DMS53 (cell line): ENCODE measurements at places on chromosomes 3 and 15.

DNA sequence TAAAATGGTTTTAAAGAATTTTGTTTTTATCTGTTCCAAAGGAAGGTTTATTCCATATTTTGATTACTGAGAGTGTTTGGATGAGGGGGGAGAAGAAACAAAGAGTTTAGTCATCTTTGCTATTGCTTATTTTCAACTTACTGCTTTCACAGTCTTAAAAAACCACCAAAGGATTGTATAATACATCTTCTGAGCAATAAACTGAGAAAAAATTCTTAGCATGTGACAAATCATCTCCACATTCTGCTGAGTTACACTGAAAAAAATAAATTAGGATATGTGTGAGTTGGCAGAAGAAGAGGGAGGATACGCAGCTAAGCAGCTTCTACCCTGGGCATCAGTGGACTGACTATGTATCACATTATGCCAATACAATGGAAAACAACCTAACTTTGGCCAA is 23.2 kb upstream of the ACTC1 start:
- no peak for DNase-seq

GRCh38 chr3:148646126-148646665 is 51.5 kb upstream of the AGTR1 start:
- no peak for DNase-seq

DNA sequence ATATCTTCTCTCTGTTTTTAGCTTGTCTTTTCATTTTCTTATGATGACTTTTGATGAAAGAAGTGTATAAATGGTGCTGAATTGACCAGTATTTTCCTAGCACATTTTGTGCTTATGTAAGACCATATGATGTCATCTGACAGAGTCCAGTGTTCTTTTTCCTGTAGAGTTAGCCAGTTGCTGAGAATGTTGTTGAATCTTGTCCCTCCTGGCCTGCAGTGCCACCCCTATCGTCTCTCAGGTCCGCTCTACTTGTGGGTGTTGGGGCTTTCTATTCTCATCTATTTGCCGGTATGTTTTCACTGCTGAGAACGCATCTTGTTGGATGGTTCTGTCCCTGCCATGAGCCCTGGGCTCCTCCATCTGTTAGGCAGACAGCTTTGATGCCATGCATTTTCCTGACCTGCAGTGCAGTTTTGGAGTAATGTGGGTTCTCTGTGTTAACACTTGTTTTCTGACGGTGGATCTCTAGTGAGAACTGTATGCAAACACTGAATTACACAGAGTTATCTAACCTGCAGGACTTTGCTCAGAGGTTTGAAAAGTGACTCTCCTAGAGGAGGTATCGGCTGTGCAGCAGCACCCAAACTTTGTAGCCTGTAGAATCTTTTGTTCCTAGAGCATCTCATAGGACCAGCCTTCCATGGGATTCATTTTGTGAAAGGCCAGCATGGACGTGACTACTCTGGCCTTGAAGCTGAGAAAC is 44.6 kb downstream of the SLC6A20 start:
- no peak for DNase-seq

- no peak for DNase-seq
Measured at GRCh38 chr3:45631486-45631885, 36.9 kb downstream of the LIMD1 start.

DNA sequence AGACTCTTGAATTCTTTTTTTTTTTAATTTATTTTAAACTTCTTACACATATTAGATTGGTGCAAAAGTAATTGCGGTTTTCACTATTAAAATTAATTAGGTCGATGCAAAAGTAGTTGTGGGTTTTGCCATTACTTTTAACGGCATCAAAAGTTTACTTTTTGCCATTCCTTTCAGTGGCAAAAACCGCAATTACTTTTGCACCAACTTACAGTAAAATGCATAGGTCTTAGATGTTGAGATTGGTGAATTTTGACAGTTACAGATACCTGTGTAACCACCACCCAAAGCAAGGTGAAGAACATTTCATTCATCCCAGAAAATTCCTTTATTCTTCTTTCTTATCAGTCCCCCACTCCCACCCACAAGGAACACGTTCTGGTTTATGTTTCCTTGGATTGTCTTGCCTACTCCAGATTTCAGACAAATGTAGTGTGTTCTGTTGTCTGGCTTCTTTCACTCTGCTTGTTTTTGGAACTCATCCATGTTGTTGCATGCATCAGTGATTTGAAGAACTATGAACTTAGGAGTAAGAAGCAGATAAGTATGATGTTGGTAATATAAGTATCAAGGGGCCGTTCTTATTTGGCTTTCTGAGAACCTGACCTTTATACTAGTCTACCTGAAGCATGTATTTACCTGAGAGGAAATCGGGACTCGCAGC is 198.4 kb upstream of the UBE2E1 start:
- no peak for DNase-seq

GRCh38 chr15:31300208-31300661 is 26.4 kb upstream of the KLF13 start:
- DNase-seq: no peak

GRCh38 chr15:69000725-69001503 is 13.6 kb upstream of the NOX5 start:
- no peak for DNase-seq

DNA sequence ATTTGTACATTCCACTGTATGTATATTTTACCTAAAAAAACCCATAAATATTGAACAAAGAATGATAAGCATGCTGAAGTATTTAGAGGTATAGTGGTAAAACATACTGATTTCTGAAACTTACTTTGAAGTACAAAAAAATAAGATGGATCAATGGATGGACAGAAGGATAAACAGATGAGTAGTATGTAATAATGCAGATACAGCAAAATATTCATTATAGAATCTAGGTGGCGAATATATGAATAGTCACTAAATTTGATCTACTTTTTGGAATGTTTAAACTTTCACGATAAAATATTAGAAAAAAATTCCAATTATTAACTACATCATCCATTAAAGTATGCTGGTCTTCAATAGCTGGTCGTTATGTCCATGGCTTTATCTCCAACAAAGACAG is 51.9 kb upstream of the GNB4 start:
- DNase-seq: no peak

- no peak for DNase-seq
Measured at GRCh38 chr3:174051191-174051590, 653.6 kb downstream of the NLGN1 start.

DNA sequence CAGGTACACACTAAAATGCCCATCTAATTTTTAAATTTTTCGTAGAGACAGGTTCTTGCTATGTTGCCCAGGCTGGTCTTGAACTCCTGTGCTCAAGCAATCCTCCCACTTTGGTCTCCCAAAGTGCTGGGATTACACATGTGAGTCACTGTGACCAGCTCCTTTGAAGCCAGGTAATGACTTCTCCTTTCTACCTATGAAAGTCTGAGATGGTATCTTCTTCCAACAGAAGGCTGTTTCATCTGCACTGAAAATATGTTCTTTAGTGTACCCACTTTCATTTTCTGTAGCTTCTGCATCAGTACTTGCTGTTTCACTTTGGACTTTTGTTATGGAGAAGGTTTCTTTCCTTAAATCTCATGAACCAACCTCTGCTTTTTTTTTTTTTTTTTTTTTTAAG is 8.8 kb downstream of the OIP5 start:
- no peak for DNase-seq

- no peak for DNase-seq
Measured at GRCh38 chr15:96457841-96458240, 127.3 kb downstream of the NR2F2 start.

DNA sequence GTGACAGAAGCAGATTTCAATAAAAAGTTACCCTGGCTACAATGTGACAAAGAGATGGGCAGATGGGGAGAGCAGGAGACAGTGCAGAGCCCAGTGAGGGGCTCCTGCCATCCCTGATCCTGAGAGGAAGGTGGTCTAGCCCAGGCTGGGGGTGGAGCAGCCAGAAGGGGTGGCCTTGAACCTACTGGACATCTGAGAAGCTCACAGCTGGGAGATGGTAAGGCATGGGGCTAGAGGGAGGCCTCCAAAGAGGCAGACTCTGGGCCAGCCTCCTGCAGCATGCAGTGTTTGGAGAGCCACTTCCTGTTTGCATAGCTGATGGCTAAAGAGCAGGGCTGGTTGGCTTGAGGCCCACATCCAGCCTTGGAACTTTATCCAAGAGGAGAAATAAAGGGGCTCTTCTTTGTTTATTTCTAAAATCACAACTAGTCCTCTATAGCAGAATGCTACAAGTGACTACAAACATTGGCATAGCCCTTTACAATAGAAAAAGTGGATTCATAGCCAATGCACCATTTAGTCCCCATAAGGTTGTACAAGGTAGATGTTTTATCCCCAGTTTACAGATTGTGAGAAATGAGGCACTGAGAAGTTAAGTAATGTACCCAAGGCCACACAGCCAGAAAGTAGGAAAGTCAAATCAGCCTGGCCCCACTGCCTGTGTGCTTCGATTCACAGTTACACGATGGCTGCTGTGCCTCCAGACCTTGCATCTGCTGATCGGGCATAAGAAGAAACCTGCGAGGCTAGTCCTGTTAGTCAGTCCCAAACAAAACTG is 4.6 kb downstream of the EFCC1 start:
- peak; percentile 85 for DNase-seq

DNA sequence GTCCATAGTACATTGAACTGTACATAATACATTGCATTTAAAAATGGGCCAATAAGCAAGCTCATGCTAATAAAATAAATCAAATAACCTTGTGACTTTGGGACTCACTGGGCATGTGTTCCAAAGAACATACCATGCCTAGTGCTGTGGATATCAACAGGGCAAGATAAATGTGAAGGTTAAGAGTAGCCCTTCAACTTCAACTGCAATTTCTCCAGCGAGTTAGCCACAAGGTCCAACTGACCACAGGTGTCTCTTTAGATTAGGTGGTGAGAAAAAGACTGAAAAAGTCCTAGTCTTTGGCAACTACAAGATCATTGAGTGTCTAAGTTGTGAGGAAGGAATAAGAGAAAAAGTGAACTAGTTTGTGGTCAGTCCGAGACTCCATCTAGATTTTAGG is 78.3 kb upstream of the ATP11B start:
- DNase-seq: no peak

- no peak for DNase-seq
Measured at GRCh38 chr3:152073267-152073666, 195.5 kb upstream of the MBNL1 start.

DNA sequence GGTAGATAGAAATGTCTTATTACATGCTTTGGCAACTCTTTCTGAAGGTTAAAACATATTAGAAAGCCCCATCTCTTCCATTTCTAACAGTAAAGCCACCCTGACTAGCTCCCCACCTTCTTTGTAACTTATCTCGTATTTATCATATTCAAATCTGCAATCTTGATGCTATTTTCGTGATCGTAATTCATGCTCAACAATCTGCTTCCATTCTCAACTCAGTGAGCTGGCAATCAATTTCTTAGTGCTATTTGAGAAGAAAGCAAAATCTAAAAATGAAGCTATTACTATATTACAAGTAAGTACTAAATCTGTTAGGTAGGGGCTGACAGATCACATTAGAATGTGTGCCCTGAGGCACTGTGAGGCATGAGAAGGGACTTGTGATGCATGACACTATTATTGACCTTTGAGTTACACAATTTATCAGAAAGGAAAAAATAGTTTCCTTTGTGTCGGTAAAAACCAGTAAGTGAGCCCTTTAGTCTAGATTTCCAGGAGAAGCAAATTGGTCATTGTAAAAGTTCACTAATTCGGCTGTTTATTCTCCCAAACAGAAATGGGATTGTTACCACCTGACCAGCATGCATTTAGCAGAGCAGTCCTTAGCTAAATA is 379.7 kb upstream of the CNTN6 start:
- DNase-seq: no peak

GRCh38 chr3:16151109-16151508 is 23.4 kb upstream of the GALNT15 start:
- no peak for DNase-seq

DNA sequence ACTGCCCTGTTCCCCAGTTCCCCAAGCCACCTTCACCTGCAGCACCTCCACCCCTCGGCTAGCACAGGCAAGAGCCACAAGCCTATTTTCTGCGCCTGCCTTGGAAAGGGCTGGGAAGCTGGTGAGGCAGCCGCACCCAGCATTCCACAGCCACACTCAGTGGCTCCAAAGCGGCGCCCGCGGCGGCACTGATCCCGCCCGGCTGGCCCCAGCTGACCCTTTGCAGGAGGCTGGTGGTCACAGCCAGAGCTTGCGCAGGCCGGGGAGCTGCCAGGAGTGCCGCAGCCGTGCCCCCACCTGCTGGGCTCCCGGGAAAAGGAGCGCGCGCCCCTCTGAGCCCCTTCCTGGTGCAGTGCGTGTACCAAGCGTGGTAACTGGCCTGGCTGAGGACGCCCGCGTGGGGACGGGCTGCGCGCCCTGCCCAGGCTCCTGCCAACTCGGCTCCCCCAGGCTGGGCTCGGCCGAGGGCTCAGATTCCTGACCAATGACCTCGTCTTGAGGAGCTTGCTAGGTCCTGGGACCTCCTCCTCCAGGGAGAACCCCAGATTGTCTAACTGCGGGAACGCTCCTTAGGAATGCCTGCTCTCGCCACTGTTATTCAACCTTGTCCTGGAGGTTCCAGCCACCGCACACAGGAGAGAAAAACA is 13.3 kb downstream of the GRAMD2A start:
- DNase-seq: no peak

GRCh38 chr15:100821327-100821726 is 58.3 kb upstream of the ALDH1A3 start:
- no peak for DNase-seq

DNA sequence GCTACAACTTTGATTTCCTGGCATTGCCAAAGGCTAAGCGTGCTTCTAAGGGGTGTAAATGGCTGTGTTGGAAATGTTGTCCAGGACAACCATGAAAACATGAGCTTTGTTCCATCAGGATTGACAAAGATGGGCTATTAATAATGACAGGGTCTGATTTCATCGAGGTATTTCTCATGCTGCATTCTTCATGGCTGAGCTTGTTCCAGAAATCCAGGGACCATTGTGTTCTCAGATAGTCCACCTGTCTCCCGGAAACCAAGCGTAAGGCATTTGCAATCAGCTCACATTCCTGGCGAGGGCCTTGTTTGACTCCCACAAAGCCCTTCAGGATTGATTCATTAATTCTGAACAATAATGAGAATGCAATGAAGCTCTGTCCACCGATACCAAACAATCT is 111.3 kb downstream of the CD47 start:
- DNase-seq: no peak

GRCh38 chr3:57709031-57709430 is 16.2 kb upstream of the DENND6A start:
- DNase-seq: no peak

- no peak for DNase-seq
Measured at GRCh38 chr3:189123595-189124387, 48.0 kb upstream of the TPRG1 start.

- no peak for DNase-seq
Measured at GRCh38 chr3:47134311-47134710, 29.6 kb downstream of the SETD2 start.

GRCh38 chr3:101823525-101823924 is 25.8 kb upstream of the NFKBIZ start:
- DNase-seq: no peak

DNA sequence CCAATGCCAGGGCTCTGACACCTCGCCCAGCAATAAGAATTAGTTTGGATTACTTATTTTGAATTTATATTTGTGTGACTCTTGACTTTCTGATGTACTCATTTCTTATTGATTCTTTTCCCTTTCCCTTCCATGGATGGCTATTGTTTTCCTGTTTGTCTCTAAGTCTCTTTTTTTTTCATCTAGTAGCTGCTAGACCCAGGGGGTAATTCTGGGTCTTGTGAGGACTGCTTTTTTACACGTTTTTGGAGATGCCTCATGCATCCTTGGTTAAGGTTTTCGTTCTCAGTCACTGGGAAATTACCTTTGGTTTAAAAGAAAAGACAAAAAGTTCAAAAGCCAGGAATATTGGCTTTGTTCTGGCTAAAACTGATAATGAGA is 70.2 kb upstream of the STRIT1 start:
- no peak for DNase-seq

- DNase-seq: peak; percentile 46
Measured at GRCh38 chr15:63372018-63372705, 9.5 kb downstream of the CA12 start.

- peak; percentile 85 for DNase-seq
Measured at GRCh38 chr15:66931768-66932633, 133.4 kb upstream of the SMAD3 start.
